ENCODE measurements at places on chromosomes 4 and X.

DNA sequence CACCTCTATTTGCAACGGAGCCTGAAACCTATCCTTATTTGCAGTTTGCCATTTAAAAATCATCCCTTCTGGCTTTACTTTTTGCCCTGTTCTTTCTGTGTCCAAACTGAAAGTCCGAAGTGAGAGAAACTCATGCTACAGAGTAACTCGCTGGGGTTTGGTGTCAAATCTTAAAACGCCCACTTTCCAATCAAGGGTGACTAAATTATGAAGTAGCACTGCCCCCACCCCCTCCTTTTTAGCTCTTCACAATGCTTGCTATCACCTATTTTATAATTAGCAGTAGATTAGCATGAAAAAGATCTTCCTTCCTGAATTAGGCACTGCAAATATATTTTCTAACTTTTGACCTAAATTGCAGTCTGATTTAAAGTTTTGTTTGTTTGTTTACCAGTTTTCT, 52.5 kb downstream of the VGLL1 start:
- peak; percentile 21 for DNase-seq

DNA sequence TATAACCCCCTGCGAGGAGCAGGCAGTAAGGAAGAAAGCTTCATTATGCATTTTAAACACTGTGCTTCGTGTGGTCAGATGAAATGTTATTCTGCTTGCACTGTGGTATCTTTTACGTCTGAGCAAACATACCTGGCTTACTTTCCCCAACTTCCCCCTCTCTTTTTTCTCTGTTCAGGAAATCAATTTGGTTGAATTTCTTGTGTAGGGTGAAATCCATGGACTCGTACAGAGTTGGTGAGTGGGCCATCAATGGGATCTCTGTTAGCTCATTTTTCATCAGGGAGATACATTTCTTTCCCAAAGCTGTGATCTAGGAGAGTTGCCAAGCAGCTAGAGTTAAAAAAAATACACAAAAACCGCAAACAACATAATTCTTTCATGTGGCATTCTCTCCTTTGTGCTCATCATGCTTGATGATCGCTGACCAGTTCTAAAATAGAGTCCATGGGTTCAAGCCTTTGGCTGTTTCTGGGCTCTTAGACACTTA, 98.5 kb downstream of the FRAS1 start:
- DNase-seq, result no peak

GRCh38 chr4:70802928-70803580, 36.6 kb downstream of the GRSF1 start:
- DNase-seq, result no peak

DNA sequence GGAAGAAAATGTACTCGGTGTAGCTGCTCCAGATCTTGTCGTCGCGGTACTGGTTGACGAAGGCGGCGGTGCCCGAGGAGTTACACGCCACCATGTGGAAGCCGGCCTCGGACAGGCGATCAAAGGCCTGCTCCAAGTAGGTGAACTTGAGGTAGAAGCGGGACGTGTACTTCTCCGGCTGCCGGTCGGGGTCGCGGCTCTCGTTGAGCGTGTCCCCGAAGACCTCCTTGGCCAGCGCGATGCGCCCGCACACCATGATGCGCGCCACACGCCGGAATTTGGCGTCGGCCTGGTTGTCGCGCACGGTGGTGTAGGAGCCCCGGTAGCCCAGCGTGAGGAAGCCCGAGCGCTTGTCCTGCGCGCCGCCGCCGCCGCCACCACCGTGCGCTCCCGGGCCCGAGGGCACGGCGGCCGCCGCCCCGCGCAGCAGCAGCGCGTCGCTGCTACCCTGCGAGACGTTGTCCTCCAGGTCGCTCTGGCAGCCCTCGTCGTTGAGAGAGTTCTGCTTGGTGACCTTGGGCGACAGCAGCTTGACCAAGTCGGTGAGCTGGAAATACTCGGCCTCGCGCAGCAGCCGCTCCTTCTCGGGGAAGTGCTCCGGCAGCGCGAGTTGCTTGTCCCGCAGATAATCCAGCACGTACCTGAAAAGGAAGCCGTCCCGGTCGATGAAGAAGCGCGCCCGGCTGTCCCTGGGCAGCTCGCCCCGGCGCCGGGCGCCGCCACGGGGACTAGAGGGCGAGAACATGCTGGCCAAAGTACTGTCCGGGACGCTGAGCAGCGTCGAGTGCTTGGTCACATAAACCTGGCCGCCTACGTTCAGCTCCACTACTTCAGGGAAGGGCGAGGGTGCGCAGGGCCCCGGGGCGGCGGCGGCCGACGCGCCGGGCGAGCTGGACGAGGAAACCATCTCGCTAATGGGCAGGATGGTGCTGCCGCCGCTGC, 775 bp downstream of the KCTD8 start:
- no peak for DNase-seq

DNA sequence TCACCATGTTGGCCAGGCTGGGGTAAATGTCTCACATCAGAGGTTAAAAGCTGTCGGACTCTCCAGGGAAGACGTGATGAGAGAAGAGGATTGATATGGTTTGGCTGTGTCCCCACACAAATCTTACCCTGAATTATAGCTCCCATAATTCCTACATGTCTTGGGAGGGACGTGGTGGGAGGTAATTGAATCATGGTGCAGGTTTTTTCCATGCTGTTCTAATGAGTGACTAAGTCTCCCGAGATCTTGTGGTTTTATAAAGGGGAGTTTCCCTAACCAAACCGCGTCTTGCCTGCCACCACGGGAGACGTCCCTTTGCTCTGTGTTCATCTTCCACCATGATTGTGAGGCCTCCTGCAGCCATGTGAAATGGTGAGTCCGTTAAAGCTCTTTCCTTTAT, 64.4 kb downstream of the ASMT start:
- no peak for DNase-seq
